Naive thymus-derived CD8-positive, alpha-beta T cell (primary cell): ENCODE measurements at places on chromosomes 4 and X.
A peak's percentile ranks its signal among the peaks of the same experiment; 100 is the strongest.

GRCh38 chrX:94758130-94758529 lies 1084.1 kb downstream of the FAM133A start:
- no peak for DNase-seq

- DNase-seq, result peak; percentile 10
Measured at GRCh38 chrX:102712981-102713625, 855 bp downstream of the GPRASP2 start.

GRCh38 chr4:45554423-45554822 lies 569.4 kb downstream of the GABRG1 start:
- no peak for DNase-seq

DNA sequence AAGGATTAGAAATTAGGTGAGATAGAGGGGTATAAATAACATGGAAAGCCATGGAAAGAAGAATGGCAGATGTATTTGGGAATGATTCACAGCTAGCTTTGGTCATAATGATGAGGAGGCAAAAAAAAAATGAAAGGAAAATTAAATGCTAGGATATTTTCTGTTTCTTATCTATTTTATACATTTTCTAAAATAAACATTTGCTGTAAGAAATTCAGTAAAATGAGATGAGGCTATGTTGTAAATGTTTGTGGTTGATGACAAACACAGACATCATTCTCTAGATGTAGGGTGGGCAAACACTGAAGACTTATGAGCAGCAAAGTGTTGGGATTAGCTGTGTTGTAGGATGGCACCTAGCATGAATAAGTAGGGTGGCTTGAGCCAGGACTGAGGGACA lies 407.1 kb downstream of the IL15 start:
- no peak for DNase-seq

DNA sequence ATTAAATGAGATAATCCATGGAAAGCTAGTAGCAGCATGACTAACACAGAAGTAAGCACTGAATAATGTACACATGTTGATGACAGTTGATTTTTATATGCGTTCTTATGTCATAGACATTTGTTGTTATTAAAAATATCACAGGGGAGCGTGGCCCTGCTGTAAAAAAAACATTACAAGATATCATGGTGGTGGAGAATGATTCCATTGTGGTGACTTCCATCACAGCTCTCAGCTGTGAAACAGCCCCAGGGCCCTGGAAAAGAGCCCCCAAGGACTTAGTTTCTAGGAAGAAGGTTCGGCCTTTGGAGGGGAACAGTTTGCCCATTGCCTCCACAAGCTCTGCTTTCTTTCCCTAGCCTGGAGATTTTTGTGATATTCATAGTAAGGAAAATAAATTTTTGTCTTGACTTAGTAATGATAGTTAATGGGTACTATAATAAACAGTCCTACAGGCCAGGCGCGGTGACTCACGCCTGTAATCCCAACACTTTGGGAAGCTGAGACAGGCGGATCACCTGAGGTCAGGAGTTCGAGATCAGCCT lies 49.9 kb downstream of the FAM114A1 start:
- DNase-seq, result no peak

DNA sequence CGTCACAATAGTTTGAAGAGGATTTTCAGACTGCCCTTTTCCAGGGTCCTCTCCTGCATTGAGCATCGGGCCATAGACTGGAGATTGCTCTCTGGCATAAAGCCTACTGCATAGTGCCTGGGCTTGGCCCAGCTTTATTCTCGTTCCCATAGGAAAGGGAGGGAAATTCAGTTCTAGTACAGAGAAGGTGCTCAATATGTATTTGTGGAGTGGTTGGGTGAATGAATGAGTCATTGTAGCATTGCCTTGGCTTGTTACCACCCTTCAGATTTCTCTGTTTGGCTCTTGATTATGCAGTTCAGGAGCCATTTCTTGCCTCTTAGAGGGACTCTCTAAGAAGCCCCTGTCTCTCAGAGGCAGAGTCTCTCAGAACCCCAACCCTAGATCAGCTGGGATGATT lies 2.6 kb downstream of the TMEM35A start:
- no peak for DNase-seq

- DNase-seq, result no peak
Measured at GRCh38 chrX:36684053-36684452, 324.1 kb upstream of the FAM47C start.

- DNase-seq, result no peak
Measured at GRCh38 chr4:87934157-87934704, 41.3 kb upstream of the SPP1 start.

DNA sequence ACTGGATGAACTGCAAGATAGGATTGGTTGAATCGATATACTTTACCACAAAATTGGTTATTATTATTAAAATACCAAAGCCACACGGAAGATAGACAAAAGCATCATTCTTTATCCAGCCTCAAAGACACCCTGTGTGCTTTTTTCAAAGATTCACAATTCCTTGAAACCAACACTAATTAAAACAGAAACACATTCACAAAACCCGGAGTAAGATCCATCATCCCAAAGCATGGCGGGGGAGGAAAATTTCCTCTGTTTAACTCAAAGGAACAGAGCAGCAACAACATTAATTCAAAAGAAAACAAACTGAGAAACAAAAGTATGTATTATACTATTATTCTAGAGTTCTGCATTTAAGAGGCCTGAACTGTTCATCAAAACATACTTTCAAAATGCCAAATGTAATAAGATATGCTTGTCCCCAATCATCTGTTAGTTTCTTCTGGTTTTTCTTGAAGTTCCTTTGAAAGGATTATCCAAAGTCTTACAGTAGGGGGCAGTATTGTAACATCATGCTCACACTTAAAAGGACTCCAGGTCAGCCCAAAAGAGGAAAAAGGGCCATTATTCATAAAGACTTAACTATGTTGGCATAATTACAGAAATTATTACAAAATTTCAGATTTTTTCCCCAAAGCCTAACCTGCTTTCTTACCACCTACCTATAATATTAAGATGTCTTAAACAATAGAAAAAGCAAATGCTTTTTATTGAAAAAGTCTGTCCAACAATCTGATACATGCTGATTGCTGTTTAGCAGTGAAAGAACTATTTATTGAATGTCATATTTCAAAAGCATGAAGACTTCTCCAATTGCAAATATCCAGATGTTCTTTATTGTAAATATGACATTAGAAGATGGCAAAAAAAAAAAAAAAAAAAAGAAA lies 168.7 kb downstream of the SCFD2 start:
- DNase-seq, result no peak

- DNase-seq, result no peak
Measured at GRCh38 chr4:37538931-37539330, 147.2 kb downstream of the RELL1 start.

DNA sequence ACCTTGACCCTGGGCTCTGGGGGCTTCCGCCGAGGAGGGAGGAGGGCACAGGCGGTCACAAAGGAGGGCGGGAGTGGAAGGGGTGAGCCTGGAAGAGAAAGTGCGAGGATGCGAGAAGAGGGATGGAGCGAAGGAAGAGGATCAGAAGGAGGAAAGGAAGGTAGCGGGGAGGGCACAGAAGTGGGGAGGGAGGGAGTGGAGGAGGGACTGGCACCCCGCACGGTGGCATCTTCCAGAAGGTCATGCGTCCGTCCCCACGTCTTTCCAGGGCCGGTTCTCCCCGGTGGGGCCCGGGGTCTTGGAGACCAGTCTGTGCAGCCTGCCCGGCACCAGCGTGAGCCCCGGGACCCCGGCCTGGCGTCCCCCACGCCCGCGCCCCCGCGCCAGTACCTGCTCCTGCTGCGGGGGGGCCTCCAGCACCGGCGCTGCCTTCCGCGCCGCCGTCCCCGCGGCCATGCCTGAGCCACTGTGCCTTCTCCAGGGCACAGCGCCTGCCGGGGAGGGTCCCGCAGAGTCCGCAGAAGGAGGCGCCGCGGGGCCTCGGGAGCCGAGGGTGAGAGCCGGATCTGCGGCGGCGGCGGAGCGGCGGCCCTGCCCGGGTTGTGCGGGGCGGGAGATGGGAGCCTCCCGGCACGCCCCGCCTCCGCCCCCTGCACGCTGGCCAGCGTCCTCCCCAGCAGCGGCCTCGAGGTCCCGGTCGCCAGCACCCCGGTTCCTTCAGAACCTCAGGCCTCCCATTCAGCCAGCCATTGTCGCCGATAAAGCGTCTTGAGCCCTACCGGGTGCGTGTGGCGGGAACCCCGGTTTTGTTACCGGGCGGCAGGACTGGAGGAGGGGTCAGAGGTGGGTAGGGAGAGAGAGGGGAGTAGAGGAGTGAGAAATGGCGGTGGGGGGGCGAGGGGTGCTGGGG lies at the start of gene RNF175:
TSS of gene RNF175 (minus strand) at position 618 of the 910 bp plus-strand sequence. CDS start at position 456, 162 bp downstream.
- peak; percentile 12 for DNase-seq

DNA sequence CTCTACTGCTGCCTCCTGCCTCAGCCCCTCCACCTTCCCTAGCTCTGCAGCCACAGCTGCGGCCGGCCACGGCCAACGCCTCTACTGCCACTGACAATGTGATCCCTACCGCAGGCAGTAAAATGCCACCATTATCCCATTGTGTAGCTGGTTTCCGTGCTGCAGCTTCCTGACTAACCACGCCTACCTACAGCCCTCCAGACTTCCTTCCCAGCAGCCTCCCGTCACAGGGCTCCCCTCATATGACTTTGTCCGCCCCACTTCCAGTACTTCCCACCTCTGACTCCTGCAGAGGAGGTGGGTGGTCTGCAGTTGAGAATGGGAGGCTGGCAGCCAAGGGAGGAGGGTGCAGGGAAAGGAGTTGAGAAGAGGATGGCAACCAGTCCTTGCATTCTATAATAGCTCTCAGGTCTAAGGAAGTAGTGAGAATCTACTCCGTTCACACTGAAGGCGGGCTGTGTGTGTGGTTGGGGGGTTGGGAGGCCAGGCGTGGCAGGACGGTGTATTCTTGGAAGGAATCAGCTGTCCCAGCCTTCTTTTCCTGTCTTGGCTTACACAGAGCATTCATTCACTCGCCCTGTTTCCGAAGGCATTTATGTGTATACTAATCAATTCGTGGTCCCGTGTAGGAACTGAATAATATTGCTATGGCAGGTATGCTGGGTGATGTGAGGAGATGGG lies 33.1 kb upstream of the USP51 start:
- no peak for DNase-seq

DNA sequence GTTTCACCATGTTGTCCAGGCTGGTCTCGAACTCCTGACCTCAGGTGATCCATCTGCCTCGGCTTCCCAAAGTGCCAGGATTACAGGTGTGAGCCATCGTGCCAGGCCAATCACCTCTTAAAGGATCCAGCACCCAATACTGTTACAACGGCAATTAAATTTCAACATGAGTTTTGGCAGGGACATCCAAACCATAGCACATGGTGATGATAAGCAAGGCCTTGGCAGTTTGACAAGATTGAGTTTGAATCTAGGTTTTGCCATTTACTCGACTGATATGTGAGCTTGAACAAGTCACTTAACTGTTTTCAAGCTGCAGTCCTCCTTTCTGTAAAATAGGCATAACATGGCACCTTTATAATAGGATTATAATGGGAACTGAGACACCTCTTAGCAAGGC lies 84.1 kb downstream of the GPR82 start:
- no peak for DNase-seq

DNA sequence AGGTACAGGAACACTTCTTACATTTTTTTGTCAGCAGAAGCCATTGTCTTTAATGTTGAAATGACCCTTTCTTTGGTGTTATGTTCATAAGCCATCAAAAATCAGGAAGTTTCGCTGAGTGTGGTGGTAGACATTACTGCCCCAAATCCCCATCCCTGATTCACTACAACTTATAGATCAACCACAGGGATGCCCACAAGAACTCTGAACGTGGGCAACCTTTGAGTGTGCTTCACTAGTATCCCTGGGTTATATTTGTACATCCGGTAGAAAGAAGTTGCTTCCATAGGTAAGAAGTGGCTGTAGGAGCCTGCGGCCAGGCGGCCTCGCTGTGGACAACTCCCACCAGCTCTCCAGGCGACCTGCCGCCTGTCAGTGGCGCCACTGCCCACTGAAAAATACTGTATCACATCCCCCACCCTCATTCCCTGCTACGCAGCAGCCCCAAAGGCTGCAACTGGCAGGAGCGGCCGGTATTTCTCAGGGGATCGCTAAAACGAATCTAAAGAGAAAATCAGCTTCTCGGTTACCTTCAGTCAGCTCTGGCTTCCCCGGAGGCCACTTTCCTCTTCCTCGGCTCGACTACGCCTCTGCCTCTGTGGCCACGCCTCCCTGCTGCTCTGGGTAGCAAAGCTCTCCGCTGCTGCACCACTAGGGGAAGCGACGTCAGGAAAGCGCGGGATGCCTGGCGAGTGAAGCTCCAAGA lies 13.9 kb upstream of the ETDC start:
- DNase-seq, result peak; percentile 44

- no peak for DNase-seq
Measured at GRCh38 chrX:63032811-63033210, 318.3 kb downstream of the SPIN4 start.

DNA sequence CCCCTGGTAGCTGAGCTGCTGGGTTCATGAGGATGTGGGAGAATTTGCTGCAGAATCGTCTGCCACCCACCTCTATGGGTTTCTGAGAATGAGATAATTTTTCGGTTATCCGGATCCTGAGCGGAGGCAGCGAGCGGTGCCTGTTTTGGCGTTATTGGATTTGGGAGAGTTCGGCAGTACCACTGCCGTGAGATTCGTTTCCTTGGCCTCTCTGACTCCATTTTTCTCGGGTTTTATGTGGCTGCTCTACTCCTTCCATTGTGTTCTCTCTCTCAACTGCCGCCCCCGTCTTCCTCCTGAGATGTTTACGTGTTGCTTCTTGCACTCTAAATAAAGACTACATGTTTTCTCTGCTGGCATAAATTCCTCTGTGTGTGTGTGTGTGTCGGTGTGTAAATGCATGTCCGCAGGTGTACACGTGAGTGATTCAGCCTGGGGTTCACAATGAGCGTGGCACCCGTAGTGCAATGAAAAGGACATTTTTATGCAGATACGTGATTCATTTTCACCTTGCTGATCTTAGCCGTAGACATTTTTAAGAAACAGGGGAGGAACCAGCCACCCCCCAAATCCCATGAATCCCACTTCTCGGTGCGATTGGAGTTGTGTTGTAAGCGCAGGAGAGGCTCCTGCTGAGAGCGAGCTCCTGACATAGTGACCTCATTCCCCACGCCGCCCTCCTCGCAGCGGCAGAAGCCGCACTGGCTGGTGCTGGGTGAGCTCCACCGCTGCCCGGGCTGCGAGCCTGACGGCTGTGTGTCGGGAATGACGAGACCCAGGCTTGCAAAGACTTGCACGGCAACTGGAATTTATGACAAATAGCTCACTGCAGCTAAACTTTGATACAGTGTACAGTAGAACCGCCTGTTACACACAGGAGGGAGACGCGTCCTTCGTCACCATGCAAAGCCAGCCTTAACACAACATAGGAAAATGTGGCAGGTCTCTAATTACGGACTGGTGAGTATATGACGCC lies 82.2 kb downstream of the STOX2 start:
- DNase-seq, result no peak

DNA sequence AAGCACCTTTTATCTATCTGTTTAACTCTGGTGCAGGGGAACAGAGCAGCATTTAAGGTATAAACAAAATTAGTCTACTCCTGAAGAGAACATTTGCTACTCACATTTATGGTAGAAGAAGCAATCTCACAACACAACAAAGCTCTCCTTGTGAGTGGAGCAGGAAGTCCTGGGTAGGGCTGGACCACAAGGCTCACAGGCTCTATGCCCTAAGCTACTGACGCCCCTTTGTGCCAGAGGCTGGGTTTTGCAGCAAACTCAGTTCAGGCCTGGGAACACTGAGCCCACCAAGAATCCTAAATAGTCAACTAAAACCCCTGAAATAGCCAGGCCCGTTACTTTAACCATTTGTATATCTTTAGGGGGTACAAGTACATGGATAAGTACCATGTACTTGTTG lies 4.7 kb upstream of the ZXDB start:
- DNase-seq, result no peak

- DNase-seq, result no peak
Measured at GRCh38 chr4:32488690-32489089, 1768.5 kb downstream of the PCDH7 start.
